ENCODE measurements at places on chromosomes 11 and 22. TPM values are rescaled to one million over a fixed set of nuclear protein-coding genes. Genes with fewer than 3 reads are reported as not detected.

DNA sequence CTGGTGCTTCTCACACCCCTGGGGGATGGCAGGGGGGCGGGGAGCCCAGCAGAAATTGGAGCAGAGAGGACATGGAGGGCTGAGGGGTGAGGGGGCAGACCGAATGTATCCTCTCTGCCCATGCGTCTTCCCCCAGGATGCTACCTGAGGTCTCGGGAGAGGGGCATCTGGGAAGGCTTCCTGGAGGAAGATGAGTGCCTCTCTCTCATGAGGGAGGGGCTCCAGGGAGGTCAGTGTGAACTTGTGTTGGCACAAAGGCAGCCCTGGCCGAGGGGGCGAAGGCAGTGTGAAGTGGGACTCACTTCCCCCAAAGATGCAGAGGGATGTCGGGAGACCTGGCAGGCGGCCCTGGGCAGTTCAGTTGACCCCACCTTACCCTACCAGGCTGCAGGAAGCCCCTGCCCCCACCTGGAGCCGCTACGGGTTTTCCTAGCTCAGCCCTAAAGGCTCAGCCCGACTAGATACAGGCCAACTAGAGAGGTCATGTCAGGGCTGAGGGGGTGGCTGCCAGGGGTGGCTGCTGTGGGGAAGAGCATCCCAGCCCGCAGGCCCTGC, 10.4 kb downstream of the ASCL2 start:
- H3K27me3 ChIP-seq, result no peaks in the 10 kb centered on the region
- no peak overlapping the region for H3K27ac ChIP-seq
- H3K4me1 ChIP-seq, result no peaks in the 10 kb centered on the region
- no peaks in the 10 kb centered on the region for H3K36me3 ChIP-seq
- no peak for DNase-seq

The ARHGAP32 gene
- polyA plus RNA-seq, result 0.57 TPM

- no peak overlapping the region for H3K4me3 ChIP-seq
- H3K27ac ChIP-seq, result no peak overlapping the region
- no peaks in the 10 kb centered on the region for H3K36me3 ChIP-seq
- no peaks in the 10 kb centered on the region for H3K27me3 ChIP-seq
These were observed 21.4 kb upstream of the EHF start for GRCh38 chr11:34599406-34599945.

DNA sequence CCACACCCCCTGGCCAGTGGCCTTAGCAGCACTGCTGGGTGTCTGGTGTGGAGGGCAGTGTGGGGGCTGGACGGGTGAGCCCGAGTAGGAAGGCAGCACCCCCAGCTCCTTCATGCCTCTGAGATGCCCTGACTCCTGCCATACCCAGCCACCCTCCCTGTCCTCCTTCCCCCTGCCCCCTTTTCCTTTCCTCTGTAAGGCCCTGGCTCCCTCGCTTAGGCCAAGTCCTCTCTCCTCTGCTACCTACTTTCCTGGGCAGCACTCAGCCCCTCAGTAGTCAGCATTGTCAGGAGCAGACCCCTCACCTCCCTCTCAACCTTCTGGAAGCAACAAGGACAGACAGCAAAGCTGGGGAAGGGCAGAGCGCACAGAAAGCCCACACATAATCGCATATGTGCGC, 48.0 kb downstream of the BUD13 start:
- H3K36me3 ChIP-seq, result no peaks in the 10 kb centered on the region
- no peak overlapping the region for H3K27ac ChIP-seq
- no peaks in the 10 kb centered on the region for H3K27me3 ChIP-seq
- no peaks in the 10 kb centered on the region for H3K4me1 ChIP-seq
- no peak overlapping the region for H3K4me3 ChIP-seq

DNA sequence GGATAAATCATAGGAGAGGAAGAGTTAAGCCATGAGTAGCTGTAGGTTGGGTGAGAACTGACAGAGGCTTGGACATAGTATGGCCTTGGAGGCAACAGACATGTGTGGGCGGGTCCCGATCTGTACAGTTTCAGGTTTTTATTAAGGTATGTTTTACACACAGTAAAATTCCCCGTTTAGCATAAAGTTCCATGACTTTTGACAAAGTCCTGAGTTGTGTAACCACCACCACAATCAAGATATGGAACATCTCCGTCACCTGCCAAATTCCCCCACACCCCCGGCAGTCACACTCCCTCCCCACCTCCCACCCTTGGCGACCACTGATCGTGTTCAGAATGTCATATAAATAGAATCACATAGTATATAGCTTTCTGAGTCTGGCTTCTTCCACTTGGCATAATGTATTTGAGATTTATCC, 68.1 kb downstream of the GRIK4 start:
- no peak overlapping the region for H3K4me3 ChIP-seq
- no peaks in the 10 kb centered on the region for H3K36me3 ChIP-seq
- no peaks in the 10 kb centered on the region for H3K27me3 ChIP-seq
- no peak overlapping the region for H3K27ac ChIP-seq
- no peak for DNase-seq
- H3K4me1 ChIP-seq, result no peaks in the 10 kb centered on the region

The GPHA2 gene
- 0.89 TPM for polyA plus RNA-seq

The C11orf16 gene
- polyA plus RNA-seq, result not detected

The CABP2 gene
- not detected for polyA plus RNA-seq

The RAB3IL1 gene
- 14.1 TPM for polyA plus RNA-seq

GRCh38 chr11:48013269-48013901, 33.0 kb downstream of the PTPRJ start:
- H3K27ac ChIP-seq, result peak overlapping the region; percentile 81
- peak; percentile 93 for DNase-seq
- peak overlapping the region; percentile 21 for H3K4me3 ChIP-seq

DNA sequence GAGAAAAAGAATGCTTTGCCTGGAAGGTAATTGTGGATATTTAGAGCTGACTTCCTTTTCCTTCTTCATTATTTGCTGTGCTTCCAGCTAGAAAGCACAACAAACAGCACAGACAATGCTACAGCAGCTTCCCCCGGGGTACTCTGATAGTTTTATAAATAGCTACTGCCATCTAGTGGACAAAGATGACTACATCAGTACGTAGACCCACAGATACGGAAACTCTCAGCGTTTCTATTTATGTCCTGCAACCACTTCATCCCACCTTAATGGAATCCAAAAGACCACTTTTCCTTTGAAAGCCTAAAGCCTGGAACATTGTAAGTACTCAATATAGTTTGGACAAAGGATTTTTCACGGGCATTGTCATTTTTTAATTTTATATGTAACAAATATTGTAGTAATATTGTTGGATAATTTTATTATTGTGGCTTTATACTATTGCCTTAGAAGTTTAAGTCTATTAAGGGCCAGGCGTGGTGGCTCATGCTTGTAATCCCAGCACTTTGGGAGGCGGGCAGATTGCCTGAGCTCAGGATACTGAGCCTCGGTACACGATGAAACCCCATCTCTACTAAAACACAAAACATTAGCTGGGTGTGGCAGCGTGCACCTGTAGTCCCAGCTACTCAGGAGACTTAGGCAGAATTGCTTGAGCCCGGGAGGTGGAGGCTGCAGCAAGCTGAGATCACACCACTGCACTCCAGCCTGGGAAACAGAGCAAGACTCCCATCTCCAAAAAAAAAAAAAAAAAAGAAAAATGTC, 7.5 kb downstream of the HSPA8 start:
- DNase-seq, result no peak
- H3K36me3 ChIP-seq, result peaks cover 54% of the 10 kb centered on the region
- H3K27ac ChIP-seq, result peak overlapping the region; percentile 36

Measured in spleen (tissue), 13 donors.